ENCODE measurements at places on chromosomes 5 and 9.

DNA sequence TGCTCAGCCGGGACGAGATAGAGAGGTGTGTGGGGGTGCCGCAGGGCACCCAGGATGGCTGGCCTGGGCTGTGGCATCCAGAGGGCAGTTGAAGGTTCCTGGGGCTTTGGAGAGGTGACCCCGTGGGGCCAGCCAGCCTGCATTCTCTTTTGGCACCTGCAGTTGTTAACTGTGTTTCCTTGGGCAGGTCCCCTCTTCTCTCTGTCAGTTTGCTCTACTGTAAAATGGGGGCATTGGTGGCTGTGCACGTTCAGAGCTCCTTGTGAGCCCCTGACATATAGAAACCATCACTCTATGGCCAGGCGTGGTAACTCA, 8.5 kb downstream of the ZDHHC12 start:
- no peak for DNase-seq

DNA sequence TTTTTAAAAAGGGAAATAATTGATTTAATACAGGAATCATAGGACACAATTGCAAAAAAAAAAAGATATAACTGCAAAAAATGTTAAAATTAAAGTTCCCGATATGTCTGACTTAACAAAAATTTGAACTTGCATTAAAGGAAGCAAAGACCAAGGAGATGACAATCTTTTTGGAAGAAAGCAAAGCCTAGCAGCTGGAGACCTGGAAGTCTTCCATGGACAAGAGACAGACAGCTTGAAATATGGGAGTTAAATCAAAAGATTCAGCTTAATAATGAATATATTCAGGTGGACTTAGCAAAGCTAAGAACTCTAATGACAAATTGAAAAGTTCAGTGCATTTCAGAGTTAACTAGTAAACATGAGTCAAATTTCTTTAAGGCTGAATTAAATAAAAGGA, 568.7 kb upstream of the RGMB start:
- no peak for DNase-seq

DNA sequence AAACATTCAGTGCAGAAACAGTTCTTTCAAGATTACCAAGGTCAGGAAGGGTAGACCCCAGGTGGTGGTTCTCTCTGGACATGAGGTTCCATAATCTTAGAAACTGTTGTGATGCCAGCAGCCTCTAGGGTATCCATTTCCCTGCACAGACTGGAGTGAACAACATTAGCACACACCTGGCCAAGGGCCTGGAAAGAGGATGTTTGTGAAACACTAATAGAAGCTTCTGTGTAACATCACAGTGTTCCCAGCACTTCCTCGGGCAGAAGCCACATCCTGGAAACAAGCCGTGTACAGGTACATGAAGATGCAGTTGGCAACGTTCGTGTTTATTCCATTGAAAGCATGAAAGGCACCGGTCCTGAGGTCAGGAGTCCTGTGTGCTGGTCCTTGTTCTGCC, 598.2 kb upstream of the KLF4 start:
- no peak for DNase-seq

DNA sequence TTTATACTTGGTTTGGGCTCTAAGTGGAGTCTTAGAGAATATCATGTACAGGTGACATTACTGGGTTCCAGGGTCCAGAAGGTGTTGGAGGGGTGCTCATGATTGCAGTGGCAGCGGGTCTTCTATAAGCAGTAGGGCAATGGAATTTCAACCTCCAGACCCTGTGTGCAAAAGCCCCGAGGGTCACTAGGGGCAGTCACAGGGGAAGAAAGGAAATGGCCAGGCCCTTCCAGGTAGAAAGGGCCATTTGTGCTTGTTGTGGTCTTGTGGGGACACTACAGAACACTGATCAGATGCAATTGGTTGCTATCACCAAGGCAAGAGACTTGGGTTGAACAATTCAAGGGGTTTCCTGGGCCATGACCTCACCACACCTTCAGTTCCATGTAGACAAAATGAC, 283.4 kb downstream of the GADD45G start:
- DNase-seq, result no peak
